Neural progenitor cell (in vitro differentiated cells): ENCODE measurements at places on chromosomes 5 and 9. TPM values are rescaled to one million over a fixed set of nuclear protein-coding genes. Genes with fewer than 3 reads are reported as not detected.

Gene LCN6
- not detected in 2 replicates for total RNA-seq

- DNase-seq, result peak; percentile 82
- H3K4me3 ChIP-seq, result peak overlapping the region; percentile 32
- peaks cover 12% of the 10 kb centered on the region for H3K4me1 ChIP-seq
Observed at GRCh38 chr9:136644593-136645351, 17.9 kb upstream of the EGFL7 start.

- H3K27ac ChIP-seq, result peak overlapping the region; percentile 80
- peaks cover 24% of the 10 kb centered on the region for H3K4me1 ChIP-seq
- H3K4me3 ChIP-seq, result no peak overlapping the region
- no peaks in the 10 kb centered on the region for H3K27me3 ChIP-seq
Observed at GRCh38 chr5:7793895-7794294, 57.0 kb downstream of the CFAP90 start.

GRCh38 chr9:27717991-27718390, 144.7 kb upstream of the C9orf72 start:
- H3K4me3 ChIP-seq, result no peak overlapping the region
- H3K27ac ChIP-seq, result no peak overlapping the region
- no peak for DNase-seq
- no peaks in the 10 kb centered on the region for H3K36me3 ChIP-seq
- H3K27me3 ChIP-seq, result no peaks in the 10 kb centered on the region
- H3K4me1 ChIP-seq, result peaks cover 61% of the 10 kb centered on the region

DNA sequence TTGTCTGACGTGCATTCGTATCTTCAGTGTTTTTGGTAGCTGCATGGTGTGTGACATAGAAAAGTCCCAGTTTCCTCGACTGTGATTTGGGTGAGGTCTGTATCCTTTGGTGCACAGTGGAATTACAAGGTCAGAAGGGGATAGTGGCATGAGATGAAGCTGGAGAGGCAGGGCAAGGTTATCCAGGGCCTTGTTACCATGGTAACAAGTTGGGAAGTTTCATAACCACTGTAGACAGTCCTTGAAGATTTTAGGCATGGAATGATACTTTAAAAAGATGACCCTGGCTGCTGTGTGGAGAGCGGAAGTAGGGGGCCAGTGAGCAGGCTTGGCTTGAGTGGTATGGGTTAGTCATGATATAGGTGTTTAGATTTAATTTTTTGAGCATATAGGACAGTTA, 11.9 kb downstream of the EHMT1 start:
- no peak overlapping the region for H3K4me3 ChIP-seq
- H3K27ac ChIP-seq, result no peak overlapping the region
- H3K36me3 ChIP-seq, result no peaks in the 10 kb centered on the region
- no peak for DNase-seq

DNA sequence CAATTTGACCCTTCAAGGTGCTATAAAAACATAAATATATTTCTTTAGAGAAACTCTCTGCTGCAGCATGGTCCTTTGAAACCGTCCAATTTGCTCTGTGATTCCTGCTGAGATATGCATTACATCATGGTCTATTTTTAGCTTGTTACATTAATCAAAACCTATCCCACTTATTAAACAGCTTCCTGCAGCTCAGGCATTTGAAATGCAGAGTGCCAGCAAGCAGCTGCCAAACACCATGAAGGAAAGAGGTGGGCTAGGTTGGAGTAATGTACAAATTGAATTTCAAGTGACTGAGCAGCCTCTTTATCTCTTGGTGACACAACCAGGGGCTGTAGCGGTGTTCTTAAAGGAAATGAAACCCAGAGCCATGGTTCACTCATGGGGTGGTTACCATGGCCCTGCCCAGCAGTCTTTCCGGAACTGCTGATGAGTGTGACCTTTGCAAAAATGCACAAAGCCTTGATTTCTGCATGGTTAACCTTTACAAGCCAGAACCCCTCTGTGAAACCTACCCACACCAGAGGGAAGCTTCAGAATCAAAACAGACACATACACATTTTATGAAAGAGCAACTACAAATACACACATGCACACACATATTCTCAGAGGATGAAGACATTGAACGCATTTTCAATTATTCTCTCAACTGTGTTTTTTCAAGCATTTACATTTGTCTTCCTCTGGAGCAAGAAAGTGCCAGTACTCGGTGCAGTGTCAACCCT, 155.8 kb upstream of the ZNF608 start:
- H3K4me3 ChIP-seq, result no peak overlapping the region
- H3K27ac ChIP-seq, result no peak overlapping the region
- DNase-seq, result no peak
- no peaks in the 10 kb centered on the region for H3K27me3 ChIP-seq
- no peaks in the 10 kb centered on the region for H3K36me3 ChIP-seq
